Activated CD4-positive, alpha-beta T cell treated with anti-CD3 and anti-CD28 coated beads for 4 hours (primary cell): ENCODE measurements at places on chromosomes 3 and 15.

- no peak for DNase-seq
Measured at GRCh38 chr3:54262541-54262940, 140.2 kb downstream of the CACNA2D3 start.

GRCh38 chr3:157837336-157837735 is 268.9 kb downstream of the SHOX2 start:
- DNase-seq: no peak

DNA sequence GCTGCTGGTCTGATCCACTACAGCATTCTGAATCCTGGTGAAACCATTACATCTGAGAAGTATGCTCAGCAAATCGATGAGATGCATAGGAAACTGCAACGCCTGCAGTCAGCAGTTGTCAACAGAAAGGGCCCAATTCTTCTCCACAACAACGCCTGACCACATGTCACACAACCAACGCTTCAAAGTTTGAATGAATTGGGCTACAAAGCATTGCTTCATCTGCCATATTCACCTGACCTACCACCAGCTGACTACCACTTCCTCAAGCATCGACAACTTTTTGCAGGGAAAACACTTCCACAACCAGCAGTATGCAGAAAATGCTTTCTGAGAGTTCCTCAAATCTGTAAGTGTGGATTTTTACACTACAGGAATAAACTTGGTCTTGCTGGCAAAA is 54.7 kb upstream of the C2CD4B start:
- no peak for DNase-seq

- DNase-seq: no peak
Measured at GRCh38 chr15:33834892-33835743, 133.2 kb upstream of the CHRM5 start.

DNA sequence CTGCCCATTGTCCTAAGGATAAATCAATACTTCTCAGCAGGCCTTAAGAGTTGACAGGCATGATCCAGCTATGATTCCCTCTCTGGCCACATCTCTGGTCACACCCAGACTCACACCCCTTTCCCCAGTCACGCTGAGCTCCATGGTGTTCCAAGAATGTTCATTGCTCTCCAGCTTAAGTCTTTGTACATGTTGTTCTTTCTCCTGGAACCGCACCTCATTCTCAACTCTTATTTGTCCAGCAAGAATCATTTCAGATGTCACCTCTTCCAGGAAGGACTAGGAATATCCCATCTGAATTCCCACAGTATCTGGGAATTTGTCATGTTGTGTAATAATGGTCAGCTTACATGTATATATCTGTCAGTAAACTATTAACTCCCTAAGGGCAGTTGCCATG is 118.3 kb upstream of the GALNT15 start:
- no peak for DNase-seq

- no peak for DNase-seq
Measured at GRCh38 chr3:12885583-12885930, 44.2 kb upstream of the RPL32 start.

GRCh38 chr3:87615506-87615905 is 339.1 kb upstream of the POU1F1 start:
- DNase-seq: no peak

- DNase-seq: no peak
Measured at GRCh38 chr3:171653701-171654100, 156.6 kb downstream of the PLD1 start.

GRCh38 chr3:27391796-27392195 is 22.6 kb upstream of the NEK10 start:
- no peak for DNase-seq

GRCh38 chr3:84292128-84292527 is 666.7 kb upstream of the CADM2 start:
- no peak for DNase-seq

- no peak for DNase-seq
Measured at GRCh38 chr3:10949197-10949596, 43.4 kb upstream of the SLC6A1 start.

GRCh38 chr3:9512456-9513045 is 41.1 kb downstream of the LHFPL4 start:
- no peak for DNase-seq

DNA sequence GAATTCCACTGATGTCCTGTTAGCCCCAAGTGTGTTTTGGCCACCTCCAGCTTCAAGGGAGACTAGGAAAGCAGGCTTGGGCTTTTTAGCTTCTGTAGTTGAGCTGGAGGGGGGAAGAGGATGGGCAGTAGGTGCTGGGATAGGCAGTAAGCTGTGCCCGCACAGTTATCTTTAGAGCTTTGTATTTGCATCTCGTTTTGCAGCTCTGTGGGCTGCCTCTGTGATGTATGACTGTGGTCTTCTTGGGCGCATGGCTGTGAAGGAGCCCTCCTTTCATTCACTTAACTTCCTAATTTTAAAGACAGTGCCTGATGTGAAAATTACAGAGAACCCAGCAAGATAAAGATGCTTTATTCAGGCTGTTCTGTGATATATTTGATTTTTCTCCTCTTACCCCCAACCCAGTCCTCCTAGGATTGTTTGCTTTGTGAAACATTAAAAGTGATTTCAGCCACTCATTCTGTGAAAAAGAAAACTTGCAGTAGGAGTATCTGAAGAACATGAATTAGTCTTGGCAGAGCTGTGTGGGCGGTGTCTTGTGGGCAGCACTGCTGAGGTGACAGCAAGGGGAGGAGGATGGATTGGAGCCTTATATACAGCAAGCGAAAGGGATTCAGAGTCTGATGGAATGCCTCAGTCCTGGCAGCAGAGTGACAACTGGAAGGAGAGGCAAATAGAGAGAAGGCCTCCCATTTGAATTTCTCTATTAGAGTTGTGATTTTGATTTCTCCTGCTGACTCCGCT is 74.3 kb downstream of the LARS2 start:
- DNase-seq: peak; percentile 35

GRCh38 chr3:88343264-88343663 is 193.5 kb downstream of the C3orf38 start:
- no peak for DNase-seq

DNA sequence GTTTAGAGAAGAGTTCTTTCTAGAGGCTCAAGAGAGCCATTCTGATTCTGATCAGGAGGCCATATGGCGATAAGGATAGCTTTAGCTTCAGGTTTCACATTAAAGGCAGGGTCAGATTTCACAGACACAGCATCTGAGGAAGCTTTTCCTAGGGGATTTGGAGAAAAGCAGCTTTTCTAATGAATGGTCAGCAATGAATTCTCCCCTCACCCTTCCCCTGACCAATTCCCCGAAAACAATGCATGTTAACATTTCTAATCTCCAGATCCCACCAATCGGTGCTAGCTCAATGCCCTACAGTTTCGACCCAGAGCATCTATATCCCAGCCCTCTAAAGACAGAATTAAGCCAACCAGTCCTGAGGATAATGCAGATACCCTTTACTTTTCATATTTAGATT is 9.8 kb downstream of the AGBL1 start:
- no peak for DNase-seq

- no peak for DNase-seq
Measured at GRCh38 chr15:52097180-52097579, 15.4 kb downstream of the BCL2L10 start.

- DNase-seq: no peak
Measured at GRCh38 chr15:99315636-99316035, 64.4 kb downstream of the LRRC28 start.

GRCh38 chr3:120773932-120774331 is 31.4 kb downstream of the GTF2E1 start:
- DNase-seq: no peak

DNA sequence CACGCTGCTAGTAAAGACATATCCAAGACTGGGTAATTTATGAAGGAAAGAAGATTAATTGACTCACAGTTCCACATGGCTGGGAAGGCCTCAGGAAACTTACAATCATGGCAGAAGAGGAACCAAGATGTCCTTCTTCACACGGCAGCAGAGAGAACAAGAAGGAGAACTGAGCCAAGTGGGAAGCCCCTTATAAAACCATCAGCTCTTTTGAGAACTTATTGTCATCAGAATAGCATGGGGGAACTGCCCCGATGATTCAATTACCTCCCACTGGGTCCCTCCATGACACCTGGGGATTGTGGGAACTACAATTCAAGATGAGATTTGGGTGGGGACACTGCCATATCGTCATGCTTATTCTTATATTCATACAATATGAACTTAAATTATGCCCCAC is 49.0 kb downstream of the DUT start:
- DNase-seq: no peak

GRCh38 chr3:154584041-154584440 is 154.1 kb upstream of the GPR149 start:
- no peak for DNase-seq

DNA sequence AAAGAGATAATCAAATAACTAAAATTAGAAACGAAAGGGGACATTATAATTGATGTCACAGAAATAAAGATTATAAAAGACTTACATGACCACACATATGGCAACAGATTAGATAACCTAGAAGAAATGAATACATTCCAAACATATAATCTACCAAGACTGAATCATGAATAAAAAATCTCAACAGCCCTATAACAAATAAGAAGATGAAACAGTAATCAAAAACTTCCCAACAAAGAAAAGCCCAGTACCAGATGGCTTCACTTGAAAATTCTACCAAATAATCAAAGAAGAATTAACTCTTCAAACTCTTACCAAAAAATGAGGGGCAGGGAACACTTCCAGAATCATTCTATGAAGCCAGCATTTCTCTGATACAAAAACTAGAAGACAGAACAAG is 11.8 kb downstream of the TOP2B start:
- no peak for DNase-seq

DNA sequence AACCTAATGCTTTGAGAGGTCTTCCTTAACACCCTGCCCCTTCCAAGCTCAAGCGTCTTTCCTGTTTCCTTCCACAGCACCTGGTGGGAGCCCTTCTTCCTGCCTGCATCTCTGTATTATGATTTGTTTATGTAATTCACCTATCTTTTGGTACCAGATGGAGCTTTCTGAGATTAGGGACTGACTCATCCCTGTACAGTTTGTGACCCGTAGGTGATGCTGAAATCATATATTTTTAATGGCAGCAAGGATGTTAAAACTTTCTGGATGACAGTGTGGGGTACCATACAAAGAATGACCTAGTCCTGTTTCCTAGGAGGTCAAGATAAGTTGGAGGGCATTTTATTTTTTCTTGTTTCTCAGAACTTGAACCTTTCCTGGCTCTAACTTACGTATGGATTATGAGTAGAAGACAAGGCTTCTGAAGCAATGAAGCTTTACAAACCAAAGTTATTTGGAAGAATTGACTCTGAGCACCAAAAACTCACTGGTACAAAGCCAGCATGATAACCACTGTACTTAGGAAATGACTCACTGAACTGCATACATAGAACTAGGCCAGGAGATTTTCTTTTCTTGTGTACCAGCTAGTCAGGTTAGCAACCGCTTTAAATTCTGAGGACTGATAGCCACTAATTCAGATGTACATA is 46.6 kb downstream of the HHLA2 start:
- no peak for DNase-seq

GRCh38 chr15:68774120-68774519 is 46.6 kb downstream of the ANP32A start:
- no peak for DNase-seq

DNA sequence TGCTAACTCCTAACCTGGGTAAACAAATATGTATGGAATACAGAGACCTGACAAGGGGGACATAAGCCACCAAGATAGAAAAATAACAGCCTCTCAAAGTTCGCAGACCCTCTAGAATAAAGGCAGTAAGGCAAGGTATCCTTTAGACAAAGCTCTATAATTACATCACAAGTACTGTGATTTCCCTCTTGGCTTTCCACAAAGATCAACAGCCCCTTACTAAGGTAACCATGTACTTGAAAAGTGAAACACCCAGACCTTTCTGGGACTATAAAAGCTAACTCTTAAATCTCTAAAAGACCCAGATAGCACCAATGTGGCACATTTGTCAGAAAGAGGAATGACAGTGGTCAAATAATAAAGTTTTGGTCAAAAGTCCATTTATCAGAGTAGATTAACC is 51.9 kb downstream of the TBL1XR1 start:
- DNase-seq: no peak

GRCh38 chr3:133750259-133750656 is 4.1 kb downstream of the TF start:
- no peak for DNase-seq

- DNase-seq: no peak
Measured at GRCh38 chr3:183291497-183292031, 38.5 kb downstream of the B3GNT5 start.

DNA sequence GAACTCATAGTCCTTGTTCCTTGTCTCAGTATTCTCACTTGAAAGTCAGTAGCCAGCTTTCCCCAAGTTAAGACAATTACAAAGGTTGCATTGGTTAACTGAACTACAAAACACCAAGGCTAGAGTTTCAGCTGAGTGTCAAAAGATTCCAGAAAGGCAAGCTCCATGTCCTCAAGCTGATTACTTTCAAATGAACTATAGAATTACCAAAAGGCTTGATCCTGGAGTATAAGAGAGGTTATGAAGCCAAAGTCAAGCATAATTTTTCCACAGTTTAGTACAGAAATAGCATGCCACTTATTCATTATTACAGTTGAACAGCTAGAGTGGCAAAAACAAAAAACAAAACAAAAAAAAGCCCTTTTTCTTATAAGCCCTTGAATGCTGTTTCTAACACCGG is 51.9 kb downstream of the ZBTB20 start:
- no peak for DNase-seq

DNA sequence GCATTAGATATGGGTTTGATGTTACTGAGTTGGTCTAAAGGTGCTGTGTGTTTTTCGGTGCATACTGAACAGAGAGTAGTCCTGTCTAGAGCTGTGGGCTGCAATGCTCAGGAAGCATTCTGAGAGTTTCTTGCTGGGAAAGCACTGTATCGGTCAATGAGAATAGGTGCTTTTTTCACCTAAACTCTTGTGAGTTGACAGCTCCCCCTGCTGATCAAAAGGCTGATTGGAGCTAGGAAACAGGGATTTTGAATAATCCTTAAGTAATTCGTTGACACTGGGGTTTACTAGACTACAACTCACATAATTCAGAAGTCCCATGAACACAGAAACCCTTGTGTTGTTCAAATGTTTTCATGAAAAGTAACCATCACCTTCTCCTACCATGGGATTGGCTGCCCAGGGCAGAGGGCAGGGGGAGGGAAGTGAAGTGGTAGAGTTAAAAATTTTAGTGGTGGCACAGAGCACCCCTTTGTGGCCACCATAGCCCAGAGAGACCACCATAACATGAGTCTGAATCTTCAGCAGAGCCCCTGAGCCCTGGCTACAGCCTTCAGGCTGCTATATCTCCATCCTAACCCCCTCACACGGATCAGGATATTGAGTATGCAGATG is 13.0 kb upstream of the MANF start:
- peak; percentile 49 for DNase-seq

DNA sequence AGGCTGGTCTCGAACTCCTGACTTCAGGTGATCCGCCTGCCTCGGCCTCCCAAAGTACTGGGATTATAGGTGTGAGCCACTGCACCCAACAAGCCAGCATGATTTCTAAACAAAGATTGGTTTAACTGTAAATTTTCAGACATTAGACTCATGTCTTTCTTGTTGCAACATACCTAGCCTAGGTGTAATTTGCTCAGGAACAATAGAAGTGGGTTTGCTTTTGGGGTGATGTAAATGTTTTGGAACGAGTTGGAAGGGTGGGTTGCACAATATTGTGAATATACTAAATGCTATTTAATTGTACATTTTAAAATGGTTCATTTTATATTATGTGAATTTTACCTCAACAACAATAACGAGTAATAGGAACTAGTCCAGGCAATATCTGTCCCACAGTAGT is 7.1 kb downstream of the CCR4 start:
- no peak for DNase-seq

- no peak for DNase-seq
Measured at GRCh38 chr3:196238612-196239560, 22.6 kb downstream of the SLC51A start.

- DNase-seq: peak; percentile 61
Measured at GRCh38 chr3:100068826-100069225, 45.5 kb downstream of the FILIP1L start.

GRCh38 chr15:74307827-74308811 is 59.3 kb downstream of the CYP11A1 start:
- DNase-seq: no peak
